ENCODE measurements at places on chromosomes 13 and 19.

GRCh38 chr13:44573790-44574465, 2.2 kb downstream of the TSC22D1 start:
- DNase-seq: no peak

GRCh38 chr13:112721198-112722104, 31.6 kb downstream of the ATP11A start:
- DNase-seq: no peak

- DNase-seq: no peak
Observed at GRCh38 chr19:9839415-9839814, 4.3 kb downstream of the PIN1 start.

- DNase-seq: no peak
Observed at GRCh38 chr19:5091684-5092480, 123.0 kb downstream of the KDM4B start.

DNA sequence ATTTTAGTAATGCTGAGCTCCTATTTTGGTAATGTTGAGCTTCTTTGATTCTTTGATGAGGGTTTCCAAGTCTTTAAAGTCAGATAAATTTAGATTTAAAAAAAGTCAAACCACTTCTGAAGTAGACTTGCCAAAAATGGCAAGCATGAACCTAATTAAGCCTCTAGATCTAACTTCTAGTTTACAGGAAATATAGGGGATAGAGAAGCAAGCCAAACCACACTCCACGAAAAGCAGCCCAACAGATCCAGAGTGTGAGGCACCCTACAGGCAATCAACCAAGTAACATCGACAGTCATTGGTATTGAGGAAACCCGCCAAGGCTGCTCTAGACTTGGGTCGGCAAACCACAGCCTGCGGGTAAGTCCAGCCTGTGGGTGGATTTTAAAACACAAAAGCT, 3.7 kb downstream of the GGACT start:
- peak; percentile 4 for DNase-seq

DNA sequence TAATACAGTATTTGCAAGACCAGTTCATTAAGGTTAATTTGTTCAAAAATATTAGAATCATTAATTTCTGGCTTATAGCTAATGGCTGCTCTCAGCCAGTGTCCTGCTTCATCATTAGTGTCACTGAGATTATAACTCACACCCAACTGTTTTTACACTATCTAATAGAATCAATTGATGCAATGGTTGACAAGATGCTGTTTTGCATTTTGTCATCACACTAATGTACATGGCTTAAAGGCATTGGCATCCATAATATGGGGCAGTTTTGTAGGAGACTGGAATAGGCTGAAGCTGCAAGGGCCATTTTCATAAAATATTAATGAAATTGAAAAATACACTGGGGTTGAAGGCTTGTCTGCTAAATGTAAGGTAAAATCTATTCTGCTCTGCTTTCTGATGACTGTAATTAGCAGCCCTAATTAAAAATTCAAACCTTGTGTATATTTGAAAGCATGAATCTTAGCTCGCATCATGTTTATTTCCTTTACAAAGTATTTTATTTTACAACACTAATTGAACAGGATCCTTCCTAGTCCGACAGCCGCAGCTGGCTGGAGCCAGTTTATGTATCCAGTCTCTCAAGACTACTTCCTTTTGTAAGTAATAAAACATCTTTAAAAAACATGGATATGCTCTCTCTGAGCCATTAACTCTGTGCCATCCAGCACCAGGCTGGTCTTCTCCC, 296.7 kb downstream of the POU4F1 start:
- no peak for DNase-seq

All from activated effector memory CD4-positive, alpha-beta T cell treated with Interleukin-2 at 50 U/mL for 16 hours (primary cell).